Stimulated activated CD4-positive, alpha-beta T cell treated with anti-CD3 and anti-CD28 coated beads, Interleukin-4, amount 100 ng/mL, for 1 hour (primary cell): ENCODE measurements at places on chromosomes 2 and 18.

- DNase-seq, result no peak
Measured at GRCh38 chr2:228665232-228665631, 483.7 kb upstream of the SPHKAP start.

DNA sequence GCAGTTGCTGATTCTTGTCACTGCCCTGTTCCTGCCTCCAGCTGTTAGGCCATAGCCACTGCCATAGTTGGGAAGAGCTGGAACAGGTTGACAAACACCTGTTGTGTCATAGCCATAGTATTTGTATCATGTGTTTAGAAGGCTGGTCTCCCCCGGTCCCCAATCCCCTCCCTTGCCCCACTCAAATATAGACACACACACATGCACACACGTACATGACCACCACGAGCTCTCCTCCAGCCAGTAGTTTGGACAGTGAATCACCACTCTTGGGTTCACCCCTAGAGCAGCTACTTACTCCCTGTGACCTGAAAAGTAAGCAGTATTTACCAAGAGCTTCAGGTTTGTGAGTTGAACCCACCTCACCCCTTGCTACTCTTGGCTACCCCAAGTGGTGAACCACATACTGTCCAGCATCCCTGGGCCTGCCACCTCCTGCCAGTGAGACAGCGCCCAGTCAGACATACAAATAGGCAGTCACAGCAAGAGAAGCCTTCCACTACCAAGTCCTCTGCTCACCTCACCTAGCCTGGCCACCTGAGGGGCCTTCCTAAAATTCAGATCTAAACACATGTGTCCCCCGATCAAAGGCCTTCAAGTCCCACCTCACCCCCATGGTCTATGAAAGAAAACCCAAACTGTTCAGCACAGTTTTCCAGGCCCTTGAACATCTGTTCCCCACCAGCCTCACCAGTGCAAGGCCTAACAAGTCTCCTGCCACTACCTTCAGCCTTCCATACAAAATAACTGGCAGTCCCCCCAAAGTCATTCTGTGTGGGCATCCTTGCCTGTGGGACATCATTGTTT, 7.1 kb downstream of the PCBP1 start:
- no peak for DNase-seq

DNA sequence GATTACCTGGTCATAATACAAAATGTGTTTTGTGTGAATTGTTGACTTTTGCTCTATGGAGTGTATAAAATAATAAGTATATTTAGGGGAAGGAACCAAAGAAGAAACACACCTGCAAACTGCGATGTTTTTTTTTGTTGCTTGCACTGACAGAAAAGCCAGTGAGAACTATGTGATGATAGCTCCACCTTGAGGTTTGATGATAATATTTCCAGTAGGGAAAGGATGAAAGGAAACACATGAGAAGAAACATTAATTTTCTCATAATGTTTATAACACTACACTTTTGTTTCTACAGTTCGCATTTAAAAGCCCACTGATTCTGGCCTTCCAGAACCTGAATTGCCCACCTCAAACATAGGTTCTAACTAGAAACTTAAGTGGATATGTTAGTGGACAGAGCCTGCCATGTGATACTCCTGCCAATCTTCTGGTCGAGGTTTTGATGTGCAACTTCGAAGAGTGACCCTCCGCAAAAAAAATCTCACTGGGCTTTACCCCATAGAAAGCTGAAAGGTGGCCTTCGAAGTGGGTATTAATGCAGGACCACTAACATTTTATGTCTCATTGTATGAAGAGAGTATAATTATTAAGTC, 476.4 kb upstream of the SPHKAP start:
- no peak for DNase-seq

DNA sequence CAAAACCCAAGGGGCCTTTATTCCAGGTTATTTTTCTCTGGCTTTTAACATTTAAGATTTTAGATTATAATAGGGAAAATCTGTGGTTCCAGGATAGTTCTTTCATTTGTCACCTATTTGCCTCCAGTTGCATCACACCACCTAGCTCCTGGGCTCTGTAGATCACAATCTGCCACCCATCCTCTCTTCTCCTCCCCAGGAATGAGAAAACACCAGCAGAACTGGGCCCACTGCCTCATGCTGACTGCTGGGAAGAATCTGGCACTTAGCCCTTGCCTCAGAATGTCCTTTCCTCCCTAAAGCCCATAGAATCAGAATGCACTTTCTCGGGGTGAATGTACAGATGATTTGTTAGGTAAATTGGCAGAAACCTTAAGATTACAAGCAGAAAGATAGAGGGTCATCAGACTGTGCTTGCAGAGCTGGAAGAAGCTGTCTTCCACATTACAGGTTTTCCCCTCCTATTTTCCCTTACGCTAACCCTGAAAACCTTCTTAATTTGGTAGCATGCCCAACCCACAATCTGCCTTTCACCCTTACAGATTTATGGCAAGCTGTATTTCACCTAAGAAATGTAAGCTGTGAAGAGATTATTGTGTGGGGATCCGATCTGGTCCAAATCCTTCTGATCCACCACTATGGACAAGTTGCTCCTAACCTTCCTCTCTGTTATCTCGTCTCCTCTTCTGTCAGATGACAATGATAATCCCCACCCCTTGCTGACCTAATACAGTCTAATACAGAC, 72.6 kb downstream of the LRRC30 start:
- DNase-seq, result no peak

DNA sequence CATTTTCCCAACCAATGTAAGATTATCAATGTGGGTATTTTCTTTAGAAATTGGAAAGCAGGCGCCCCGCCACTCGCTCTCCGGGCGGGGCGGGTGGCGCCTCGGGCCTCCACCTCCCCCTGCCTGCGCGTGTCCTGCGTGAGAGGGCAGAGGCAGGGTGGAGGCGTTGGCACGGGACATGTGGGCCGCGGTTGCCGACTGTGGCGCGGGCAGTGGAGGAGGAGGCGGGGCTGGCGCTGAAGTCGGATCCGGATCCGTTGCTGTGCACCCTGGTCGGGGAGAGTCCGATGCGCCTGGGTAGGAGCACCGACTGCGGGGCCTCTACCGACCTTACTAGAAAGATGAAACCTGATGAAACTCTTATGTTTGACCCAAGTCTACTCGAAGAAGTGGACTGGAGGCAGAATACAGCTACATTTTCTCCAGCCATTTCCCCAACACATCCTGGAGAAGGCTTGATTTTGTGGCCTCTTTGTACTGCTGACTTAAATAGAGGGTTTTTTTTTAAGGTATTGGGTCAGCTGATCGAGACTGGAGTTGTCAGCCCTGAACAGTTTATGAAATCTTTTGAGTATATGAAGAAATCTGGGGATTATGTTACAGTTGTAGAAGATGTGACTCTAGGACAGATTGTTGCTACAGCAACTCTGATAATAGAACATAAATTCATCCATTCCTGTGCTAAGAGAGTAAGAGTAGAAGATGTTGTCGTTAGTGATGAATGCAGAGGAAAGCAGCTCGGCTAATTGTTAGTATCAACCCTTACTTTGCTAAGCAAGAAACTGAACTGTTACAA, 37.9 kb downstream of the PMS1 start:
- DNase-seq, result no peak

DNA sequence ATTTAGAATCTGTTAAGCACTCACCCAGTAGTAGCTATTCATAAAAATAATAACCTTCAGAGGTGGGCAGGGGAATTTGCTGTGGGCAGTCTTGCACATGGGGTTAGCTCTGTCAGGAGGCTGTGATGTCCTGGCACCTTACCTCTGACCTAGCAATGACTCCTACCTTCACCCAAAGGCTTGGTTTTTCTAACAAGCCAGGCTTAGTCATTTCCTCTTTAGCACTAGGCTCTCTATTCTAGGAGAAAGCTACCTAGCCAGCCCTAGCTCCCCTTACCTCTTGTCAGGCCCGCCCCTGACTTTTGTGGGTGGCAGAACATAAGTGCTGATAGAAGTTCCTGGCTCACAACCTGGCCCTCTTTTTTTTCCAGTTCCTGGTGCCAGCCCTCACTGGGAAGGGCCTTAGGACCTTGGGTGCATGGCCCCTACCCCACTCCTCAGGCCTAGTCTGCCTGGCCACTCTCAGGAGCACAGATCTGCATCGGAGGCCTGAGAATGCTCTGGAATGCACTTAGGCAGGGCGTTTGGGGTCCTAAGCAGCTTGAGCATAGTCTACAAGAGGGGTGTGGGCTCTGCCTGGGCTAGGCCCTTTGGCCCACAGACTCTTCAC, 17.7 kb downstream of the CPLX4 start:
- no peak for DNase-seq

DNA sequence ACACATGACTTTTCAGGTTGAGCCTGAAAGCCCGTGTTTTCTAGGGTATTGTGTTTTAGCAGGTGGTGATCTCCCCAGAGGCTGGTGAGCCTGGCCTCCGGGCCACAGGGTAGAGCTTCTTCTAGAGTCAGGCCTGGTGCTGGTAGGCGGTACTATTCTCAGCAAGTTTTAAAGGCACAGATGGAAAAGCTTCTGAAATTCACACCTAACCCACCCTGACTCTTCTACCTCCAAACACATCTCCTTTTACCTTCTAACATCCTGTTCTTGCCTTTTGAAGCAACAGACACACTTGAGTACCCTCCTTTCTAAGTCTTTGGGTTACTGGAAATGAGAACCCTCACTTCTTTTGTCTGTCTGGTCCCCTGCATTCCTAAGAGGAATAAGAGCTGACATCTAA, 191.1 kb downstream of the SETBP1 start:
- no peak for DNase-seq

DNA sequence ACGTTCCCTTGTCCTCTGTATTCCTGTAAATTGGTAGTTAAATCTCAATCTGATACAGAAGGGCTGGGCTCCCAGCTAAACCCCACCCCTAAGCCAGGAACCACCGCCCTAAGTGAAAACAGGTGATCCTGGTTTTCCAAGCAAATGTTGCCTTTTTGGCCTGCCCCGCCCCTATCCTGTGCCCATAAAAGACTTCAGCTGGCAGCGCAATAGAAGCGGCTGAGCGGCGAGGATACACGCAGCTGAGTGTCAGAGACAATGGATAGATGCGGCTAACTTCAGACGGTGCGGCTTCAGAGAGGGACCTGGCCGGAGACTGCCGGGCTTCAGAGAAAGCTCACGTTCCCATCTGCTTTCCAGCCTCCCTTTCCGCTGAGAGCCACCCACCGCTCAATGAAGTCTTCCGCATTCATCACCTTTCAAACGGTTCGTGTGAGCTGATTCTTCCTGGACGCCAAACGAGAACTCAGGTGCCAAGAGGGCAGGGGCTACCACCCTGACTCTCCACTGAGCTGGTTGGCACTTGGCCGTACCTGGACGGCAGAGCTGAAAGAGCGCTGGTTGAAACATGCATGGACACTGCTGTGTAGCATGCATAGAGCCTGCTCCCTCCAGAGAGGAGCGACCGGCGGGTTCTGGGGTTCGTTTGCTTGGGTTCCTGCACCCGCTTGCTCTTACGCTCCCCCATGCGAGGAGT, 49.5 kb upstream of the POLE4 start:
- no peak for DNase-seq

GRCh38 chr18:35582899-35583558, 1.5 kb downstream of the GALNT1 start:
- no peak for DNase-seq

DNA sequence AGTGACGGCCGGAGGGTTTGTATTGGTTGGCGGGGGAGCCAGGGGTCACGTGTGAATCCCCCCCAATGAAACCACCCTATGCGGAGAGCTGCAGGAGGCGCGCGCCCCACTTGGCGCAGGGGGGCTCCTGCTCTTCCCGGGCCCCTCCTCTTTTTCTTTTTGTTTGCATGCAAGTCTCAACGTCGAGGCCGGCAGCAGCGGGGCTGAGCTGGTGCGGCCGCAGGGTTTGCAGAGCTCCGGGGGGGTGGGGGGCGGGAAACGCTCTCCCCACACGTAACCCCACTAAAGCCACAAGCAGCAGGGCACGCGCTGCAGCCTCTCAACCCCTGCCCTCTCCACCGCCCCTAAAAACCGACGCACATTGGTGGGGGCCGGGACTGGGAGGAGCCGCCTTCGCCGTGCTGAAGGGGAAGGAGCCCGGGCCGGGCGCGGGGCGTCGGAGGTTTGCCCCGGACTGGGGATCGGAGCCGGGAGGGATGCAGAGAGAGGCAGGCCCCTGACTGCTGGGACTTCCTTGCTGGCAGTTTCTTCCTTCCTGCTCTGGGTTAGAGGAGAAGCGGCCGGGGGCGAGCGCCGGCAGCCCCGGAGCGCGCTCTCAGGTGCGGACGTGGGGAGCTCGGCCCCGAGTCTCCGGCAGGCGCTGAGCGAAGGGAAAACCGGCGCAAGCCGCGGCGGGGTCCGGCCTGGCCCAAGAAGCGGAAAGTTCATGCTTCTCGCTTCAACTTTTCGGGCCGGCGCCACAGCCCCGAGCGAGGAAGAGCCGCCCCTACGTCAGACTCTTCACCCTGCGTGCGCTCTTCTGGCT, 864 bp downstream of the LBH start:
- peak; percentile 66 for DNase-seq

GRCh38 chr2:179671043-179671981, 190.1 kb downstream of the ZNF385B start:
- no peak for DNase-seq

- DNase-seq, result no peak
Measured at GRCh38 chr2:109210431-109211200, 81.6 kb downstream of the SH3RF3 start.

GRCh38 chr18:25425024-25425423, 73.1 kb upstream of the ZNF521 start:
- DNase-seq, result no peak

DNA sequence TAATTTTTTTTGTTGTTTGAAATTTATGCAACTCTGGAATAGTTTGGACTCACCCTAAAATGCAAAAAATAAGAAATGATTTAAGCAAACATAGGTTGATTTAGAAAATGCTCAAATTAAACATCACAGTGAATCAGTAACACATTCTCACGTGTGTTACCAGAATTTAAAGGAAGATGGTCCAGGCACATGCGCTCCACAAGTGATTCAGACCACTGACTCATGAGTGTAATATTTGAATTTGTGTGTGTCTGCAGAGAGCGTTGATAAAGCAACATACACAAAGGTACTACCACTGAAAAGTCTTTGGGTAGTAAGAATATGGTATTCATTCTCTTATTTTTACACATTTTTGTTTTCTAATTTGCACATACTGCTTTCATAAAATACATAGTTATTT, 7.9 kb downstream of the SS18 start:
- no peak for DNase-seq

- no peak for DNase-seq
Measured at GRCh38 chr2:60311524-60311923, 241.9 kb downstream of the BCL11A start.

- no peak for DNase-seq
Measured at GRCh38 chr2:31134480-31134879, 3.8 kb downstream of the GALNT14 start.

DNA sequence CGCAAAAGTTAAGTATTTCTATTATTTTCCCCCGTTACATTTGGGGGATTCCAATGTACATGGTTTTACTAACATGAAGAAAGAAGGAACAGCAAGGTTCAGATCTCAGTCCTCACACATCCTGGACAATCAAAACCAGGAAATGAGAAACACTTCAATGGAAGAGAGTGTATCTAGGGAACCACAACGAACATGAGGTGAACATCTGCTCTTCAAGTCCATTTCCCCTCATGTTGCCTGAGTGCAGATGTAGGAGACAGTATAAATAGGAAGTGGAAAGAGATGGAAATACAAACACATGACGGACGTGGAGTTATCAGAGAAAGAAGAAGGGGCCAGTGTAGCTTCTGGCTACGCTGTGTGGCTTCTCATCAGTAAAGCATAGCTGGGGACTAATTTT, 52.6 kb downstream of the CHN1 start:
- DNase-seq, result no peak
